ENCODE measurements at places on chromosomes 5 and 9.

DNA sequence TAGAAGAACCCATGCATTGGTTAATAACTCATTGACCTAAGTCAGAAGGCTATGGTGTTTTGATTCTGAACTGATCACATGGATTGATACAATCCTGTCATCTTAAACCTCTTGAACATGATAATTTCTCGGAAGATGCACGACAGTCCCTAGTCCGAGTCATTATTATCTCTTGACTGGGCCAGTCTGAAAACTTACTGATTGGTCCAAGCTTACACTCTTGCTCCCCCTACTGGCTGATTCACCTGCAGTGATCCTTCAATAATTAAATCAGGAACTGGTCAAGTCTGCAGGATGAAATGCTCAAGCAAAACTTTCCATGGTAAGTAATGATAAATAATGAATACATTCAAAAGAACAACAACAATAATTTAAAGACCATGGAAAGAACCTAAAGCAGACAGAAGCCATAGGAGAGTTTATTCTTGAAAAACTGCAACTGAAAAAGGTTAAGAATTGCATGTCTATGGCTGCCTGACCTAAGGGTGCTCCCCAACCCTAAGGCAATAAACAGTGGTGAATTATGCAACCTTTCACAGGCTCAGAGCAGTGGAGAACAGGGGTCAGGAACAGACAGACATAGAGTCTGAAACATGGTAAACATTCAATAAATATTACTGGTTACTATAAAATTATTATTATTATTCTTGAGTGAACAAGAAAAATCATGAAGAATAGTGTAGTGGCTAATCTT, 79.3 kb downstream of the BRINP1 start:
- peak; percentile 90 for DNase-seq

DNA sequence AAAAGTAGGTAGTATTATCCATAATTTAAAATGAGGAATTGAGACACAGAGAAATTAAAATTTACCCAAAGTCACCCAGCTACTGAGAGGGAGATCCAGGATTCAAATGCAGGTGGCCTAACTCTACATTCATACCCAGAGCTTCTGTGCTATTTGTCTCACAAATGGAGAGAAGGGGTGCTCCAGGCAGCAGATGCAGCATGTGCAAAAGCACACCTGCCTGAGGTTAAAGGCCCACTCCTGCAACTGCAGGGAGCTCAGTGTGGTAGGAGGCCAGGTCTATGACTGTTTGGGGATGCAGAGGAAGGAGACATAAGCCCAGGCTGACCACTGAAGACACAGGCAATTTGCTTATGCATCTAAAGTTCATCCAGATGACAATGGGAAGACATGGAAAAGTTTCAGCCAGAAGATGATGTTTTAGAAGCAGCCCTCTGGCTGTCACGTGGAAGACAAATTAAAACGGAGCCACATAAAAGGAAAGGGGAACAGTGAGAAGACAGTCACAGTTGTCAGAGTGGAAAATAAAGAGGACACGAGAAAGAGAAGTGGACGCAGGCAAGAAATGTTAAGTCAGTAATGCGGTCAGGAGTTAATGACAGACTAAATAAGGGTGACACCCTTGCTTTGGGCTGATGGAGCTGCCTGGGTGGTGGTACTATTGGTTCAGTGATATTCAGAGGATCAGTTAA, 214.7 kb downstream of the EBF1 start:
- no peak for DNase-seq

DNA sequence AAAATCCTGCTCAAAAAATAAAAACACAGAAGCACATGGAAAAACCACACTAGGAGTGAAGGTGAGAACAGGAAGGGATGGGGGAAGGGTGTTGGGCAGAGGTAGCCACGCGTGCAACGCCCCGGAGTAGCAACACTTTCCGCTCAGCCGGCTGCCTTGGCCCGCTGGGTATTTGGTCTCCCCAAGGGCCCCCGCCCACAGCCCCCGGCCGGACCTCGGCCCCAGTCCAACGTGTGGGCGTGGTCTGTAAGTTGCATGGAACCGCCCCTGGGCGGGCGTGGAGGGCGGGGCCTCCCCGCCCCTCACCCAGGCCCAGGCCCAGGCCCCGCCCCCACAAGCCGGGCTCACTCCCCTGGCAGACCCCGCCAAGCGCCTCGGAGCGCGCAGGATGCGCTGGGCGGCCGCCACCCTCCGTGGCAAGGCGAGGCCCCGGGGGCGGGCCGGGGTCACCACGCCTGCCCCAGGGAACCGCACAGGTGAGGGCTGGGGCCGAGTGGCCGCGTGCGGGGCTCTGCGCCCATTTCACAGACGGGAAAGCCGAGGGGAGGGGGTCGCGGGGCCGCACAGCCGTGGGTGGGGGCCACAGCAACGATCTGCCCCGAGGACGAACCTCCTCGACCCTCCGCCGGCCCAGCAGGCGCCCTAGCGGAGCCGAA, at the start of gene SUSD3:
Gene SUSD3 (plus strand): TSS at position 347 of the 656 bp plus-strand sequence. CDS start 42 bp downstream, at position 389.
- peak; percentile 79 for DNase-seq

DNA sequence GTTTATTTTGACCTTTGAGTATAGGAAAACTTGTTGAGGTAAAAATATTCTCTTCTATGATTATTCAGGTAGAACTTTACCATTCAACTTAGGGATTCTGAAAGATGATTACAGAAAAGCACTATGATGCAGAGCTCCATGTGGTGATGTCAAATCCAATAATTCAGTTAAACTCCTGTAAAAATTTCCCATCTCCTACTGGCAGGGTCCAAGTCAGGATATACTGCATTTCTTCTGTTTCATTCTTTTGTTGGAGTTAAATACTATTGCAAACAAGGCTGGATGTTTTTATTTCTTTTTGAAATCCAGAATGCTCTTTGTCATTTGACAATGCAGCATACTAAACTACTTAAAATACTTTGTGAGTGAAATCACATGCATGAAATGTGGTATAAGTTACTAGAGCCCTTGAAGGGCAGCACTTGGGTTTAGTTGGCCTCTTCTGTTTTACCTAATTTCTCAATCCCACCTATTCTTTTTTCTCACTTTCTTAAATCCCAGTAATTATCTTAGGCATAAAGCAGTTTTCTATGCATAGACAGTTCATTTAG, 204.5 kb downstream of the FBXL7 start:
- DNase-seq: no peak

- DNase-seq: no peak
Observed at GRCh38 chr9:88947581-88948573, 43.4 kb upstream of the S1PR3 start.

Measured in mucosa of descending colon (tissue), 3 donors.